ENCODE measurements at places on chromosomes 7 and 10. TPM values are rescaled to one million over a fixed set of nuclear protein-coding genes. Genes with fewer than 3 reads are reported as not detected.

The ATE1 gene
- total RNA-seq = 12.2 TPM

- DNase-seq = no peak
Observed at GRCh38 chr7:128408709-128409595, 830 bp downstream of the IMPDH1 start.

- DNase-seq = peak; percentile 42
Observed at GRCh38 chr10:79152423-79152817, 83.7 kb downstream of the ZMIZ1 start.

- no peak for DNase-seq
Observed at GRCh38 chr10:123746942-123747341, 80.8 kb downstream of the GPR26 start.

Measured in PC-9 (cell line).